ENCODE measurements at places on chromosomes 1 and 21.

DNA sequence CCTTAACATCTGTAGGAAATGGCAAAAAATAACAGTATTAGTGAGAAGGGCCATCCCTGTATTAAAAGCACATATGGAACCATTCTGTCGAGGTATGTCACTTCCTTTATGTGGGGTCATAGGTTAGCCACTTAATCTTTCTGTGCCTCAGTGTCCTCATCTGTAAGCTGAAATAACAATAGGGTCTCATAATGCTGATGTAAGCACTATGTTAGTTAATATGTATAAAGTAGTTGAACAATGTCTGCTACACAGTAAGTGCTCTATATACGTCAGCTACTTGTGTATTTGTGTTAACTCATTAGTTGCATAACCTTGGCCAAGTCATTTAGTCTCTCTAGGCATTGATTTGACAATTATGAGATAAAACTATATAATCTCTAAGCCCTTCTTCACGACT is 11.8 kb downstream of the PLPPR5 start:
- H3K36me3 ChIP-seq, result no peaks in the 10 kb centered on the region
- no peak overlapping the region for H3K27ac ChIP-seq
- no peak overlapping the region for H3K4me3 ChIP-seq
- H3K27me3 ChIP-seq, result peaks cover 2% of the 10 kb centered on the region
- no peak for DNase-seq

DNA sequence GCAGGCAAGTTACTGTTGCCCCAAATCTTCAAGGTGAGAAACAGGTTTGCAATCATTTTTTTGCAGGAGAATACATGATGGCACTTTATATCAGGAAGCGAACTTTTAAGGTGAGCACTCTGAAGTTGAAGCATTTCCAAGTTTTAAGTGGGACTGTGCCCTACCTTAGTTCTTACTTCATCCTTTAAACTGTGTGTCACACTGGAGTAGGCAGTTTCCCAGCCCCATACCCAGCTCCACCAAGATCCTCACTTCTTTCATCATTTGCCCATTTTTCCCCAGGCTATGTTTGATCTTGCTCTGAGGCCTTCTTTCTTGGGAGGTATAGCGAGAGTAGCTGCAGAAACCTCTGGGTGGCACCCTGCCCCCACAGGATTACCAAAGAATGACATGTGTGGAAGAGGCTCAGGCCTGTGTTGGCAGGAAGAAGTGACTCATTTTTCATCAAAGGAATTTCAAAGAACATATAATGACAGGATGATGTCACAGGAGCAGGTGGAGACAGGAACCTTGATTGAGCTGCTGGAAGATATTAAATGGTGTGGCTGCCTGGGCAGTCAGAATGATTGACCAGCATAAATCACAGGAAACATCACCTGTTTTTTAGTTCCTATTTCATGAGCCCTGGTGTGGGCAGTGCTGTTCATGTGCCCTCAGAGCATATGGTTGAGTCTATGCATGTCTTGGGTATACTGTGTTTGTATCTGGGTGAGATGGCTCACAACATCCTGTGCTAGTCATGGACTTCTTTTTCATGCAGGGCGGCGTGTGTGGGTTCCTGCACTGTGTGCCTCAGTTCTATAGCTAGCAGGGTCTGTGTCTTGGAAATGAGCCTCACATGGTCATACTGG is 20.8 kb upstream of the MACF1 start:
- H3K36me3 ChIP-seq, result peaks cover 7% of the 10 kb centered on the region
- H3K4me1 ChIP-seq, result peaks cover 31% of the 10 kb centered on the region
- H3K4me3 ChIP-seq, result no peak overlapping the region
- DNase-seq, result no peak
- H3K27me3 ChIP-seq, result no peaks in the 10 kb centered on the region
- peak overlapping the region; percentile 63 for H3K27ac ChIP-seq

GRCh38 chr1:7333620-7334019 is 437.5 kb upstream of the VAMP3 start:
- H3K4me1 ChIP-seq, result peaks cover 37% of the 10 kb centered on the region
- no peak overlapping the region for H3K4me3 ChIP-seq
- peak overlapping the region; percentile 86 for H3K27ac ChIP-seq

GRCh38 chr1:79006564-79006963 is at the start of gene ADGRL4:
TSS of gene ADGRL4 (minus strand) at chr1:79006730. CDS start at chr1:79006654, 76 bp downstream.
- no peak for DNase-seq
- peaks cover 19% of the 10 kb centered on the region for H3K27me3 ChIP-seq
- H3K4me3 ChIP-seq, result peak within 1 kb of the TSS; percentile 64
- no peak within 1 kb of the TSS for H3K27ac ChIP-seq

GRCh38 chr1:90143591-90143990 is 148.7 kb downstream of the ZNF326 start:
- peaks cover 6% of the 10 kb centered on the region for H3K4me1 ChIP-seq
- DNase-seq, result no peak
- H3K4me3 ChIP-seq, result no peak overlapping the region
